ENCODE measurements at places on chromosomes 2 and 18.

- no peak for DNase-seq
These were observed 134.5 kb upstream of the CAB39 start for GRCh38 chr2:230578106-230578505.

- peak; percentile 25 for DNase-seq
These were observed 624 bp downstream of the METTL8 start for GRCh38 chr2:171432969-171433762.

DNA sequence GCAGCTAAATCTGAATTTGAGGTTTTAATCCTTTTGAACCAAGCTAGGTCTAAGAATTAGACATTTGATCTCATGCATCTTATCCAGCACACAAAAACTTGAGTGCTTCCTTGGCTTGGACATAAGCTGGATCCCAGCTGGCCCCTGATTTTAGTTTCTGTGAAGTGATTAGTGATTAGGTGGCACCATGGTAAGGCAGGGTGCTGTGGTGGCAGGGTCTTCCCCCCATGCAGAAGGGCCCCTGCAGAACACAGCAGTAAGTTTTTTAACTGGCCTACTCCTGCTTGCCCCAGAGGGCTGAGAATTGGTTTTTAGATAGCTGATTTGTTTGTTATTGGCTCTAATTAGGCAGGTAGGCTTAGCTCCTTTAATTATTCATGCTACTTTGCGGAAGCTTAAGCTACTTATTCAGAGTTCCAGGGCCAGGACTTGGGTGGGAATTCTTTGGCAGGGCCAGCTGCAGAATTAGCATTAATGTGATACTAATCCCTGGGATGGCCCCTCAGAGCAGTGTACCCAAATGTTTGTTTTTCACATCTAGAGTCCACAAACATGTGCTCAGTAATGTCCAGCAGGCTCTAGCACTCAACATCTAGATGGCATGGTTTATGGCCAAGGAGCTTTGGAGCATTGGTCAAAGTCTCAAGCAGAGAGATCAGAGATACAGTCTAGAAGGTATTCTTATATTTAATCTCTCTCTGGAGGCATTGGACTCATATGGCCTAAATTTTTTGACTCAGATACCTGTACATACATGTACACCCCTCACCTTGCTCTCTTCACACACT is 99.6 kb downstream of the FMNL2 start:
- no peak for DNase-seq

GRCh38 chr18:63161032-63161760 is 158.4 kb downstream of the BCL2 start:
- DNase-seq = no peak

GRCh38 chr2:79850912-79851311 is 338.1 kb downstream of the CTNNA2 start:
- no peak for DNase-seq

- DNase-seq = no peak
These were observed 37.0 kb upstream of the PKDCC start for GRCh38 chr2:42010743-42011298.

DNA sequence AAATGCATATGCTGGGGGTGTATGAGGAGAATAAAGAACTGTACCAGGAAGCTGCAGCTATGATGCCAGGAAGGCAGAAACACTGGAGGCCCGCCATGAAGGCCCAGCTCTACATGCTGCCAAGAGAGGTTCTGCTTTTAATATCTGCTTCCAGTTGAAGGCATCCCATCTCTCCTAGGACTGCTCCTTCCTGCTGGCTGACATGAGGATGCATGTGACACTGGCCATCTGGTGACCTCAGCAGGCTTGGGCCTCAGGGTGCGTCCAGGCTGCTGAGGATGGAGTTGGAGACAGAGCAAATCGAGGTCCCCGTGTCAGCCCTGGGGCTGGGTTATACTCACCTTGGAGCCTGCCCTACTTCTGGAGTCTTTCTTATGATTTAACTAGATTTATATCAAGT is 49.0 kb downstream of the PSMG2 start:
- DNase-seq = no peak

DNA sequence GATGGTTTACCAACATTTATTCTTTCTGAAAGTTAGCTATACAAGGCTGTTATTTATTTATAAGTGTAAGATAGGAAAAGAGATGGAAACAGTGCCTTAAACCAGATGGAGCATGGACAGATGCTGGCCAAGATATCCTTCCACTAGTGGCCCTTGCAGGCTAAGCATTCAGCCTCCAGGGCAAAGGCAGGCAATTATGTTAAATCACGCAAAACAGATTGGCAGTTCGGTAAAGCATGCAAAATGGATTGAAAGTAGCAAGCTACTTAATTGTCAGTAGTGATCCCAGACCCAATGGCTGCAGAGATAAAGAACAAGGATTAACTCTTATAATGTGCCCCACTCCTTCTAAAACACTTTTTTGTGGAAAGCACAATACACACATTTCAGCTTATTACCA is 105.4 kb upstream of the MAP4K3 start:
- DNase-seq = no peak

DNA sequence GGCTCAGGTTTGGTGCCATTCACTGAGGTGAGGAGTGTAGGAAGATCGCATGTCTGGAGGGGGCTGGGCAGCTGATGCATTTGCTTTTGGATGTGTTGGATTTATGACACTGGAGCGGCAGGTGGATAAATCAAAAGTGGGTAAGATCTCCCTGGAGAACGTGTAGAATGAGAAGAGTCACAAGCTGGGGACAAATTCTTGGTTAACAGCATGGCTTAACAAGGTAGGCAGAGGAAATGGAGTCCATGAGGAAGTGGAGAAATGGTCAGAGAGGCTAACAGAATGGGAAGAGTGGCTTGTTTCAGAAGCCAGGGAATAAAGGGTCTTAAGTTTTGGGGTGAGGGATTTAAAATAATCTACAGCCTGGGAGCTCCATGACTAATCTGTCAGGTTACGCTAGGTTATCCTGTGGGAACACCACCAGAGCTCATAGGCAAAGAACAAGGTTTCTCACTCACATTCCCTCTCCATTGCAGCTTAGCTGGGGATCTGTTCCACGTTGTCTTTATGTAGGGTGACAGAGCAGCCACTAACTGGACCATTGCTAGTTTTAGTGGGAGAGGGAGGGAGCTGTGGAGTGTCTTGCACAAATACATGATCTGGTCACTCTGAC is 12.8 kb downstream of the TSN start:
- DNase-seq = no peak

DNA sequence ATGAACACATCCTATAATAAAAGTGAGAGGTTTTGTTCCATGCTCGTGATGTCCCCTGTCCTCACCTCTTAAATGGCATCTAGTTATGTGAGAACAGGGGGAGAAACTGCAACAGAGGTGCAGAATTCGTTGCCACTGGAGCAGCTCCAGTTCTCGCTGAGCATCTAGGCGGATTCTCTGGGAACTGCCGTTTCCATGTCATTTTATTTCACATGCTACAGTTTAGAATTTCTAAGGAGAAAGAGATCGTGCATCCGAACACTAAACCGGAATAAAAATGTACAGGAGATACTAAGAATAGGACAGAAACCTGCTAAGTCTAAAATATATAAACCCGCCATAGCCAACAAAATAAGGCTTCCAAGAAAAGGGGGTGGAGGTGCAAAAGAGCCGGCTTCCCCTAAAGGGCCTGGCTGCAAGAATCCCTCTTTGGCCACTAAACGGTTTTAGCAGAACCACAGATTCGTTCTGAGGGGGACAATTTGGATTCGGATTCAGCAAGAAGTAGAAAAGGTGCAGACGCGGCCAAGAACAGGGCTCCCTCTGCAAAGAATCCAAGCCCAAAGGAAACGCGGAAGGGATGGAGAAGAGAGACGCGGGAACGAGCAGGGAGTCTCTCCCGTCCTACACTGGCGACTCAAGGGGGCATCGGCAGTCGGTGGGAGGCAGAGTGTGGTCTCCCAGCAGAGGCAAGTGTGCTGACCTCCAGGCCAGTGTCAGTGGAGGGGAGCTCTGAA is 1.3 kb downstream of the TMEM163 start:
- peak; percentile 31 for DNase-seq

GRCh38 chr2:60230037-60230436 is 323.4 kb downstream of the BCL11A start:
- DNase-seq = no peak

- DNase-seq = no peak
These were observed 172.8 kb downstream of the ACOXL start for GRCh38 chr2:110905217-110905616.

DNA sequence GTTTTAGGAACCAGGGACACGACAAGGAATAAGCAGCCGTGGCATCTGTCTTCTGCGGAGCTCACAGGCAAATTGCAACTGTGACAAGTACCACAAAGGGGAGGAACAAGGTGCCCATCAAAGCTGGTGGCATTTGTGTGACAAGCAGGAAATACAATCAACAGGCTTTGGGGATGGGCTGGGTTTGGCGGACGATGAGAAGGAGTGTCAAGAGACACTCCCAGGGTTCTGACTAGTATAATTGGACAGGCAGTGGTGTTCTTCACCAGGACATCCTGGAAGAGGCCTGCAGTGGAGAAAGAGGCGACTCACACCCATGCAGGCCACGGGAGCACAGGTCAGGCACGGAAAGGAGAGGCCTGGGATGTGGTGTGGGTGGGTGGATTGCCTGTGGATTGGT is 14.2 kb upstream of the SPATA3 start:
- DNase-seq = no peak

GRCh38 chr2:2809771-2810170 is 478.7 kb upstream of the MYT1L start:
- no peak for DNase-seq

GRCh38 chr2:191746346-191747169 is 68.6 kb downstream of the NABP1 start:
- DNase-seq = no peak

DNA sequence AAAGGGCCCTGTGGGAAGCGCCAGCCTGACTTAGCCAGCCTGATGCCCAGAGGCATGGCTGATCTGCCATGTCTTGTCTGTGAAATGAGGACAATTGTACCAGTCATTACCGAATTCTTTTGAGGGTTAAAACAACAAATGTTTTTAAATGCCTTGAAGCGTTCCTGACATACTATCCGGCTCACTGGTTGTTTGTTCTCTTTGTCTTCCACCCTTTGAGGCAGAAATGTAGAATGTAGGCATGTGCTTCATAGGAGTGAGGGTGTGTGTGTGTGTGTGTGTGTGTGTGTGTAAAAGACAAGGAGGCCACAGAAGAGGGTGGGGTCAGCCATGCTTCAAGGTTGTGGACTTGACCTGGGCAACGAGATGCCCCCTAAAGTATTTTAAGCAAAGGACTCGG is 35.5 kb downstream of the TGFBRAP1 start:
- DNase-seq = no peak

- no peak for DNase-seq
These were observed 206.2 kb downstream of the EXOC6B start for GRCh38 chr2:72619626-72620025.

GRCh38 chr2:172226244-172227061 is 123.8 kb upstream of the DLX2 start:
- no peak for DNase-seq

- DNase-seq = no peak
These were observed 208.4 kb downstream of the MYCN start for GRCh38 chr2:16148632-16149348.

DNA sequence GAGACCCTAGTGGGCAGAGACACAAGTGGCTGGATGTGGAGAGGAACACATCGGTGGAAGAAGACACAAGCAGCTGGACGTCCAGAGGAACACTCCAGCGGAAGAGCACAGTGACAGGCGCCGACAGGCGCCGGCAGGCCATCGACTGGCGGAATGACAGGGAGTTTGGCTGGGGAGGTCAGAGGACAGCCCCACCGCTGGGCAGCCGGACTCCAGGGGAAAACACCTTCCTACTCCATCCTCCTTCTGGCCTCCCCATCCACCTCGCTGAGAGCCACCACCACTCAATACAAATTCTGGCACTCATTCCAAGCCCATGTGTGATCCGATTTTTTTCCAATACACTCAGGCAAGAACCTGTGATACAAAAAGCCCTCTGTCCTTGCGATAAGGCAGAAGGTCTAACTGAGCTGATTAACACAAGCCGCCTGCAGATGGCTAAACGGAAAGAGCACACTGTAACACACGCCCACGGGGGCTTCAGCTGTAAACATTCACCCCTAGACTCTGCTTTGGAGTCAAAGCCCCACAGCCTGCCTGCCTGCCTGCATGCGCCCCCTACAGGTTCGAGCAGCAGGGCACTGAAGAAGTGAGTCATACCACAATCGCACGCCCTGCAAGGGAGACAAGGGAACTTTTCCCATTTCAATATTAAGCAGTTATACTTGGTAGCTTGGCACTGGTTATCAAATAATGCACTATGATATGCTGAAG is 50.2 kb upstream of the LRP1B start:
- DNase-seq = peak; percentile 86

DNA sequence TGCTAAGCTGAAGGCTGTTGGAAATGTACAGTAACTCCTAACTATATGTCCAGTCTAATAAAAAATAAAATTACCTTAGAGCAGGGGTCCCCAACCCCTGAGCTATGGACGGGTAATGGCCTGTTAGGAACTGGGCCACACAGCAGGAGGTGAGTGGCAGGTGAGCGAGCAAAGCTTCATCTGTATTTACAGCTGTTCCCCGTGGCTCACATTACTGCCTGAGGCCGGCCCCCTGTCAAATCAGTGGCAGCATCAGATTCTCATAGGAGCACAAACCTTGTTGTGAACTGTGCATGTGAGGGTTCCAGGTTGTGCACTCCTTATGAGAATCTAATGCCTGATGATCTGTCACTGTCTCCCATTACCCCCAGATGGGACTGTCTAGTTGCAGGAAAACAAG is 73.1 kb upstream of the CXCR4 start:
- DNase-seq = no peak

DNA sequence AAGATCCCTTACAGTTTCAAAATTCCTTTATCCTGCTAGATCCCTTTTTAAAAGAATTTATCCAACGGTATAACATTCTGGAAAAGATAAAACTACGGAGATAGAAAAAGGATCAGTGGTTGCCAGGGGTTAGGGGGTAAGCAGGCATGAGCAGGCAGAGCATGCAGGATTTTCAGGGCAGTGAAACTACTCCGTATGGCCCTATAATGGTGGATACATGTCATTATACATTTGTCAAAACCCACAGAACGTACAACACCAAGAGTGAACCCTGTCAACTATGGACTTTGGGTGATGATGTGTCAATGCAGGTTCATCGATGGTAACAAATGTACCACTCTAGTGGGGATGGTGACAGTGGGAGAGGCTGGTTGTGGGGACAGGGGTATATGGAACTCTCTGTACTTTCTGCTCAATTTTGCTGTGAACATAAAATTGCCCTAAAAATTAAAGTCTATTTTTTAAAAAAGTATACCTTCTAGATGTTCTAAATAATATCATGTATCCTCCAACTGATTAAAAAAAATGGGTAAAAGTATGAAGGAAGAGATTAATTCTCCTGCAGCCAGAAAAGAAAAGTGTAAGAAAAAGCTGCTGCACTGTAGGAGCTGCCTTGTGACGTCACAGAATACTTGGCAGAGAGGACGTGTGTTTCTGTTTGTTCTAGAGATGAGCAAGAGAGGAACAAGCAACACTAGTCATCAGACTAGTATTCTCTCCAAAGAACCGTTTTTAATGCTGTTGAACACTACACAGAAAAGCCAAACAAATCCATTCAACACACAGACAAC is 23.6 kb downstream of the ANKRD44 start:
- DNase-seq = no peak
